ENCODE measurements at places on chromosomes 11 and 22.

- DNase-seq, result no peak
These were observed 9.0 kb upstream of the NUCB2 start for GRCh38 chr11:17267576-17267975.

GRCh38 chr11:4546878-4547277, 1.9 kb downstream of the OR52M1 start:
- DNase-seq, result no peak

DNA sequence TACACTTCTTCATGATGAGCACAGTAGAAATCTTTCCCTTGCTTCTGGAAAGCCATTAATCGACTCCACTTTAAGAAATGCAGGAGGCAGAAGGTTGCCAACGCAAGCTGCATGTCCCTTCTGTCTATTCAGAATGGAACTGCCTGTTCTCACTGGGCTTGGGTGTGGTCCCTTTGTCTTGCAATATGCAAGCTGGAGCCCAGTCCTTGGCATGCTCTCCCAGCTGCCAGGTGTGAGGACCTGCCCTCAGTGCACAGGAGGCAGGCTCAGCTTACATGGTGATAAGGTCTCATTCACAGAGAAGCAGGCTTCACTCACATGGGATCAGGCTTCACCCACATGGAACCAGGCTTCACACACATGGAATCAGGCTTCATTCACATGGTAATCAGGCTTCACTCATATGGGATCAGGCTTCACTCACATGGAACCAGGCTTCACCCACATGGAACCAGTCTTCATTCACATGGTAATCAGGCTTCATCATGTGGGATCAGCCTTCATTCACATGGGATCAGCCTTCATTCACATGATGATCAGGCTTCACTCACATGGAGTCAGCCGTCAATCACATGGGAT, 59.2 kb upstream of the USP47 start:
- no peak for DNase-seq

GRCh38 chr11:74895340-74896116, 53.4 kb downstream of the XRRA1 start:
- no peak for DNase-seq

DNA sequence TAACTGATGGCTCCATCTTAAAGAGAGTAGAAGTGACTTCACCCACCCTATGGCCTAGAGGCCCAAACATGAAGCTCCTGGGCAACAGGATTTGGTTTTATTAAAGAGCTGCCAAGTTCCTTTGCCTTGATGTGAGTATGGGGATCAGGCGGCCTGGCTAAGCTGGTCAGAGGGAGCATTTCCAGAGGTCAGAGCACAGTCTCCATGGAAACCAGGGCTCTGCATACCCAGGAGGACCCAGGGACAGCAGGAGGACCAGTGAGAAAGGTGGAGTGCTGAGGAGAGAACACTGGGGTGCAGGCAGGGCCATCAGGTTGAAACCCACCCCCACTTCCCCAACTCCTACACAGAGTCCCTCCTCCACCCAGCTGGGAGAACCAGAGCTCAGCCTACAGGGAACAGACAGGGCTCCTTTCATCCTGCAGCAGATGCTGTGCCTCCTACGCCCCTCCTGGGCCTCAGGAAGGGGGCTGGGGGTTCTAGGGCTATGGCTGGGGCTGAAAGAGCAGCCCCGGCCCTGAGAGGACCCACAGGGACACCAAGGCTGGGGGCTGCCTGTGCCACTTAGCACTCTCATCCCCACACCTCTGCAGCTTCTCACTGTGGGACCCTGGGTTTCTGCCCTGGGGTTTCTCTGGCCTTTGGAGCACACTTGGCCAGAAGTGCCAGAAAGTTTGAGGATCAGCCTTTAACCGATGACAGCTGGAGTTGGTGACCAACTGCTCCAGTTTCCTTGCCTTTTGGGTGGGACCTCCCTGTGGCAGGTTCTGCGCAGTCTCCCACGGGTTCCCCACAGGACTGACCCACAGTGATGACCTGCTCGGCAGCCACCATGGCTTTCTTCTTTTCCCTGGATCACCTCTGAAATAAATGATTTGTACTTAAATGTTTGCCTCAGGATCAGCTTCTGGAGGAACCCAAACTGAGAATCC, 13.8 kb upstream of the P2RY6 start:
- DNase-seq, result no peak

DNA sequence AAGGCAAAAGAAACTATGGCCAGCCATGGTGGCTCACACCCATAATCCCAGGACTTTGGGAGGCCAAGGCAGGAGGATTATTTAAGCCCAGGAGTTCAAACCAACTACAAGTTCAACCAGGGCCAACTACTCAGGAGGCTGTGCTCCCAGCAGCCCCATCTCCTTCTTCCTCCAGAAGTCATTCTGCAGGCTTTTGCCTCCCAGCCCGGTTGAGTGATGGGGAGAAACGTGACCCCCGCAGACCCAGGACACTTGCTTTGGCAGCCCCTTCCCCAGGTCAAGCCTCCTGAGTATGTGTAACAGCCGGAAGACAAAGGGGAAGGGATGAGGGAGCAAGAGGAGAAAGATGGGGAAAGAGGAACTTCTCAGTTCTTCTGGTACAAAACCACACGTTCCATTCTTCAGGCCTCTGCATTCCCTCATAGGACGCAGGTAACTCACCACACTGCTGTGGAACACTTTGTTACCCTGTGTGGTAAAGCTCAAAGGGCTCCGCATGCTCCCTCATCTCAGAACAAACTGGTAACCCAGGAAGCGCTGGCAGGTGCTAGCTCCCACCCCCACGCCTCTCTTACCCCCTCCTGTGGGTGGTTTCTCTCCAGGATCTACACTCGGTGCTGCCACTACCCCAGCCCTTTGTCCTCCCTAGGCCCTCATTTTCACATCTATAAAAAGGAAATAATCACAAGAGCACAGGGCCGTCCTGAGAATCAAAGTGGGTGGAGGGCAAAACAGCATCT, 4.0 kb downstream of the SULT4A1 start:
- no peak for DNase-seq

GRCh38 chr11:126058105-126058874, 4.4 kb downstream of the CDON start:
- no peak for DNase-seq

DNA sequence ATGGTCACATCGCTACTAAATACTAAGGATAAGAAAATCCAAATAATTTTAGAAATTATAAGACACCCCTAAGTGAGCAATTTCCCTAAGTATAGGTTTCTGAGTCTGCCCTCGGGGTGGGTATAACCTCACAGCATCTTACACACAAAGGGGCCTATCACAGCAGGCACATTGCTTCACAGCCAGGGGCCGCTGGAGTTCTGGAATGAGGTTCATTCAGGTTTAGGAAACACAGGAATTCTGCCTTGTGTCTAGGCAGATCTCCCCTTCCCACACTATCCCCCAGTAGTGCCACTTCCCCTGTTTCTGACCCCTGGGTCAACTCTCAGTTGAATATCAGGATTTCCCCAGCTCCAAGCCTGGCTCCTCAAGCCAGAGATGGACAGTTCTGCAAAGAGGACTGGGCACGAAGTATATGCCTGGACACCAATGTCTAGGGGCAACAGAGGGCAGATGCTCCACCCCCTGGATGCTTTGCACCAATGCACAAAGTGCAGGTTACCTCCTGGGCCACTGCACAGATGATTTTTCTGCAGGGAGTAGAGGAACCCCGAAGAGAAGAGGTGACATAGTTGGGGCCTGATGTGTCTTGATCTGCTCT, 11.4 kb downstream of the TUBA8 start:
- no peak for DNase-seq

DNA sequence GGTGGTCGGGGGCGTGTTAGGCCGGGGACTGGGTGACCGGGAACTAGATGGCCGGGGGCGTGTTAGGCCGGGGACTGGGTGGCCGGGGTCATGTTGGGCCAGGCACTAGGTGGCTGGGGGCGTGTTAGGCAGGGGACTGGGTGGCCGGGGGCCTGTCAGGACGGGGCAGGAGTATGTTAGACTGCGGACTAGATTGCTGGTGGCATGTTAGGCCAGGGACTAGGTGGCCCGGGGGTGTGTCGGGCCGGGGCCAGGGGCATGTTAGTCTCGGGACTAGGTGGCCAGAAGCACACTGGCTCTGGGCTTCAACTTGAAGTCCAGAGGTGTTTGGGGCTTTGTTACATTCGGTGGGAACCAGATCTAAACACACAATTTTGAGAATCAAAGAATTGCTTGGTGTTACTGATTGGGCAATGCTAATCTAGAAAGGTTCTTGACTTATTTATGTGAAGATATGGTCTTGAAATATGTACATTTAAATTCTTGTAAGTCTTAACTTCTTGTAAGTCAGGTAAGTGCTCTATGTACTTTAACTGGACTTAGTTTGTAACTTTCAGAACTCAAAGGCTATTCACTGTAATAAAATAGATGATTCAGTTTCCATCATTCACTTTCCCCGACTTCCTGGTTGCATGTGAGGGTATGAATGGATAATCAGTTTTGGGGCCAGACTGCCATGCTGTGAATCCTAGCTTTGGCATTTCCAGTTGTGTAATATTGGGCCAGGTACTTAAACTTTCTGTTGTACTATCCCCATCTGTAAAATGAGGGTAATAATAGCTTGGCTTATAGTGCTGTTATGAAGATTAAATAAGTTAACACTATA, 1.1 kb downstream of the EXT2 start:
- no peak for DNase-seq

- DNase-seq, result no peak
These were observed 35.8 kb downstream of the TNKS1BP1 start for GRCh38 chr11:57288771-57289579.

DNA sequence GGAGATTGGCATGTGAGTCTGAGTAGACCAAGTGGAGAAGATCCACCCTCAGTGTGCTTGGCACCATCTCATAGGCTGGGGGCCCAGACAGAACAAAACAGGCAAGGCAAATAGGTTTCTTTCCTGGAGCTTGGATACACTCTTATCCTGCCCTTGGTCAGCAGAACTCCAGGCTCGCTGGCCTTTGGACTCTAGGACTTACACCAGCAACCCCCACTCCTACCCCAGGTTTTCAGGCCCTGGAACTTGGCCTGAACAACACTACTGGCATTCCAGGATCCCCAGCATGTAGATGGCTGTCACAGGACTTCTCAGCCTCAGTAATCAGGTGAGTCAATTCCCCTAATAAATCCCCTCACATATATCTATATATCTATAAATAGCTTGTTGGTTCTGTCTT, 637.7 kb downstream of the OPCML start:
- no peak for DNase-seq

GRCh38 chr11:102347462-102348370, 702 bp downstream of the BIRC2 start:
- DNase-seq, result peak; percentile 41

- no peak for DNase-seq
These were observed 2.0 kb upstream of the APOBEC3A start for GRCh38 chr22:38955250-38955905.

DNA sequence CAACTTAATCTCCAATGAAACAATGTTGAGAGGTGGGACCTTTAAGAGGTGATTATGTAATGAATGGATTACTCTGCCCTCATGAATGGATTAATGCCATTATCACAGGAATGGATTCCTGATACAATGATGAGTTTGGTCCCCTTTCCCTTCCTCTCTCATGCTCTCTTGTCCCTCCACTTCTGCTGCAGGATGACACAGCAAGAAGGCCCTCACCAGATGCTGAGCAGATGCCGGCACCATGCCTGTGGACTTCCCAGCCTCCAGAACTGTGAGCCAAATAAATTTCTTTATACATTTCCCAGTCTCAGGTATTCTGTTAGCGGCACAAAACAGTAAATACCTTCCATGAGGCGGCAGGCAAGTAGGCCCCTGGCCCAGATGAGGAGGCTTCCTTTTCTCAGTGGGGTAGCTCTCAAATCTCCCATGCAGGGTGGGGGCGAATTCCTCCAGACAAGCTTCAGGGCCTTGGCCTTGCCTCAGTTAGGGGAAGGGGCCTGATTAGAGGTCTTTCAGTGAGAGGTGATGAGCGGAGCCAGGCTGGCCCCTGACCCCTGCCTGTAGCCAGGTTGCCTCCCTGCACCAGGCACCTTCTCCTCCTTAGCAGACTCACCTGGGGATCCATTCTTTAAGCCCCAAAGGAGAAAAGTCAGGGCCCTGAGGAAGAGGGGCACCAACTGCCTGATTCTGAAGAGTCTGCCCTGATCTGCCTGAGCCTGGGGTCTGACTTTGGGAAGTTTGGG, 86.0 kb downstream of the RRM1 start:
- no peak for DNase-seq

DNA sequence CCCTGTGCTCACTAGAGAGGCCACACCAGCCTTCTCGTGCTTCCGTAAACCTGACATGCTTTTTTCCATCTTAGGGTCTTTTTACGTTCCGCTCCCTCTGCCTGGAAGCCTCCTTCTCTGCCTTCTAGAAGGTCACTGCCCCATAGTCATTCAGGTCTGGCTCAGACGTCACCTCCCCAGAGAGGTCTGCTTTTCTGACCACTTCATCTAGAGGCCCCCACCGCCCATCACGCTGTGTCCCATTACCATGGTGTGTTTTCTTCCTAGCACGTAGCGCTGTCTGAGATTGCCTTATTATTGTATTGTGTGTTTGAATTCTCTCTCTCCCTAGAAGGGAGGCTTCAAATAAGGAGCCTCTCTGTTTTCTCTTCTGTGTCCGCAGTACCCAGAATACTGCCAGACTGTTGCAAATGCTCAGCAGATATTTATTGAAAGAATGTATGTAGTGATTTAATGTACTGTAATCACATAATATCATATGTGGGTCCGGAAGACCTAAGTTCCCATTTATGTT, 10.0 kb downstream of the TAB1 start:
- no peak for DNase-seq

DNA sequence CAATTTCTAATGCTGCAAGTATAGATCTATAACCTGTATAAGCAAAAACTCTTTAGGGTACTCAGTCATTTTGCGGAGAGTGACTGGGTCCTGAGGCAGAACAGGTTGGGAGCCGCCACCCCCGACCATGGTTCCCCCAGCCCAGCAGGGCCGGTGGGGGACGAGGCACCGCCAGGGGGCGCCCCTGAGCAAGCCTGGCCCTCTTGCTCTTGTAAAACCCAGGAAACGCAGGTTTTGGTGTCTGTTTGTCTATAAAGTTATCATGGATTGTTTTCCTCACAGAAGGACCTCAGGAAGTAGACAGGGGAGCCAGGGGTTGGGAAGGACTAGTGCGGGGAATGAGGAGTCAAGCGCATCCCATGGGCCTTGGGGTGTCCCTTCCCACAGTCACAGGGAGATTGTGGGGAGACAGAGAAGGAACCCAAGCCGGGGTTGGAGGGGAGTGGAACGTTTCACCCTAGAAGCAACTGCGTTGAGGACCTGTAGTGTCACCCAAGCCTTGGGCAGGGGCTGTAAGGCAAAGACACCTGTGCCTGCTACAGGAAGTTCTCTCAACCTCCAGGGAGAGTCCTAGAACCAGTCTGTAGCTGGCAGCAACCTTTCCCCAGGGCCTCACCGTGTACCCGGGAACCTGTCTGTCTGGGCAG, 26.4 kb downstream of the KCTD17 start:
- DNase-seq, result peak; percentile 83

- DNase-seq, result no peak
These were observed 30.4 kb upstream of the TYR start for GRCh38 chr11:89147229-89147628.

All from CD4-positive, alpha-beta T cell treated with Interleukin-2 at 100 ng/mL for 4 hours (primary cell).